Psoas muscle (tissue), 8 donors: ENCODE measurements at places on chromosomes 3 and 15. TPM values are rescaled to one million over a fixed set of nuclear protein-coding genes. Genes with fewer than 3 reads are reported as not detected.
A peak's percentile ranks its signal among the peaks of the same experiment; 100 is the strongest.

Gene SNX33
- 3.9 TPM for total RNA-seq

Gene CCR9
- total RNA-seq, result not detected

Gene LEKR1
- total RNA-seq, result 0.42 TPM

Gene CD200
- total RNA-seq, result 1.2 TPM

Gene LIPH
- total RNA-seq, result not detected

Gene SLC28A2
- not detected for total RNA-seq

- peak; percentile 85 for DNase-seq
These were observed 156.7 kb upstream of the MEF2A start for GRCh38 chr15:99409097-99409473.

DNA sequence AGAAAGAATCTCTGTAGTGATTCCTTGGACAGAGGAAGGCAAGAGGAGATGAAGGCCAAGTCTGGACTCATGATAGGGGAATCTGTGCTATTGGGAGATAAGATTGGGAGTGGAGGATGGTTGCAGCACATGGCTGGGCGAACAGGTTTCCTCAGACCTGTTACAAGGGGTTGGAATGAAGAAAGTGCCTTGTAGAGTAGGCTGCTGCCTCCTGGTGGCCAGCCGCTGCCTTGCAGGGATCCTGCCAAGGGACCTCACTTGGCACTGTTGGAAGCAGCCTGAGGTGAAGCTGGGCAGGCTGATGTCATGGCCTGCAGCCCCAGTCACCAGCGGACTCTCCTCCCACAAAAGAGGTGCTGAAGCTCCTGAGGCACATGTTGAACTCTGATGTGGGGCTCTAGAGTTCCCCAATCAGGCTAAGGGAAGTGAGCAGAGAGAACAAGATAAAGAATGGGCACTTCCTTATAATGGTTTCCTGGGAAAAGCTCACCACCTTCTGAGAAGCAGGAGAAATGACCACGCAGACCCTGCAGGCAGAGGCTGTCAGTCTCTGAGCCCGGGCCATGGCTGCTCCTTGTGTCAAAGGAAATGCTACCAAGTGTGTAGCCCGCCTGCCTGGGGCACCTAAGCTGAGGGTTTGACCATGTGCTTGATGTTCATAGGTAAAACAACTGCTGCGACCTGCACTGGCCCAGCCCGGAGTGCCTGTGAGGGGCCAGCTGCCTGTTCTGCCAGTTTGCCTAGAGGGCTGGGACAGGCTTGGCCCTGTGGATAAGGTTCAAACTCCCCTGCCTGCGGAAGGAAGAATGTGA, 1.6 kb upstream of the TEX264 start:
- DNase-seq, result peak; percentile 88

GRCh38 chr3:41898631-41899030, 63.3 kb downstream of the ULK4 start:
- DNase-seq, result no peak

- DNase-seq, result no peak
These were observed 444.2 kb upstream of the GOLIM4 start for GRCh38 chr3:168539909-168540308.

DNA sequence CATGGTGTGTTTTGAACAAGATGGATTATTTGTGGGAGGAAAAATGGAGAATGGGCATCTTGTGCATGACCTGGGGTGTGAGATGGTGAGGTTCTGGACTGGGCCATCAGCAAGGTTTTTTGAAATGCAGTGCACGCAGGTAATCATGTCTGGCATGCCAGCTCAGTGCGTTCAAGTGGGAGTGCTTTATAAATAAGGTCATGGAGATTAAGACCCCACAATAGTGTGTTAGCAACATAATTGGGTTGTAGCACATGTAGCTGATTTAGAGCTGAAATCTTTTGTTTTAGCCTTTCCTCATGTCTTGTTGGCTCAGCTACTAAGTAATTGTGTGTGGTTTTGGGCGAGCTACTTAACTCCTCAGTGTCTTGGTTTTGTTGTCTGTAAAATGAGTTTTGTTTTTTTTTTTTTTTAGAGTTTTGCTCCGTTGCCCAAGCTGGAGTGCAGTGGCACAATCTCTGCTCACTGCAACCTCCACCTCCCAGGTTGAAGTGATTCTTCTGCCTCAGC, 3.9 kb upstream of the CACNA1D start:
- DNase-seq, result no peak

DNA sequence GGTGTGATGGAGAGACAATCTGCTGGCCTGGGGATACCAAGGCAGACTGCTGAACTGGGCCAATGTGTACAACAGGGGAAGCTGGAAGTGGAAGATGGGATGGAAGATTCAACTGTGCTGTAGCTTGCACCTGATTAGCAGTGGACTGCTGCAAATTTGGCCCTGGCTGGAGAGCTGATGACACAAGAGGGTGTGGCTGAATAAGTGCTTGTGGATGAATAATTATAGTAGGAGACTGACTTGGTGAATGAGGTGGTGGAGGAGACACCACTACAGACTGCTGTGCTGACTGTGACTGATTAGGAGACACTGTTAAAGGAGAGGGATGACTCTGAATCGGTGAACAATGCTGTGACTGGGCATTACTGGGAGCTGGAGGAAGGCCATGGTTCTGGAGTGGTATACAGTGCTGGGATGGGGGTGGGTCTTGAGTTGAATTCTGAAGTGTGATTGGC, 52.5 kb downstream of the PHC3 start:
- no peak for DNase-seq

GRCh38 chr3:48505968-48506504, 2.1 kb upstream of the SHISA5 start:
- no peak for DNase-seq

- no peak for DNase-seq
These were observed 4.4 kb downstream of the NAA50 start for GRCh38 chr3:113741620-113742019.

GRCh38 chr3:134328147-134328591, 46.1 kb downstream of the AMOTL2 start:
- peak; percentile 54 for DNase-seq

DNA sequence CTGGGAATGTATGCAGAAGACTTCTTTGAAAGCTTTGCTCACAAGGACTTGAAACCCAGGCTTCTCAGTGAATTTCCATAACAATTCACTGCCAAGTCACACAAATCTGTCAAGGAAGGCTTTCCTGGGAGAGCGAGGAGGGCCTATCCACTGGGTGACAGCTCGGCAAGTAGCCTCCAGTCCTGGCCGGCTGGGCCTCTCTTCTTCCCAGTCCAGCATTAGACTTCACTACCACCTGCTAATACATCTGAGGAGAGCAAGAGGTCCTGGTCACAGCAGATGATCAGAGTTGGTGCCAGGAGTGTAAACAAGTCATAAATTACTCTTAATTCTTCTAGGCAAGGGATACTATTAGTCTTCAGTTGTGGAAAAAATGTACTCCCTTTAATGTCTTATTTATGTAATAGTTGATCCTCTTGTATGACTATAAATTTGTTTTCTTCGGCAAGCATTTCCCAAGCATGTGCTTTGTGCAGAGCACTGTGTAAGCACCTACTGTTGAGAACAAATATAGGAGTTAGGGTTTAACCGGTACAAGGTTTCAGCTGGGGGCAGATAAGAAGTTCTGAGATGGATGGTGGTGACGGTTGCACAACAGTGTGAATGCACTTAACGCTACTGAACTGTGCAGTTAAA, 162.9 kb downstream of the VGLL4 start:
- no peak for DNase-seq

DNA sequence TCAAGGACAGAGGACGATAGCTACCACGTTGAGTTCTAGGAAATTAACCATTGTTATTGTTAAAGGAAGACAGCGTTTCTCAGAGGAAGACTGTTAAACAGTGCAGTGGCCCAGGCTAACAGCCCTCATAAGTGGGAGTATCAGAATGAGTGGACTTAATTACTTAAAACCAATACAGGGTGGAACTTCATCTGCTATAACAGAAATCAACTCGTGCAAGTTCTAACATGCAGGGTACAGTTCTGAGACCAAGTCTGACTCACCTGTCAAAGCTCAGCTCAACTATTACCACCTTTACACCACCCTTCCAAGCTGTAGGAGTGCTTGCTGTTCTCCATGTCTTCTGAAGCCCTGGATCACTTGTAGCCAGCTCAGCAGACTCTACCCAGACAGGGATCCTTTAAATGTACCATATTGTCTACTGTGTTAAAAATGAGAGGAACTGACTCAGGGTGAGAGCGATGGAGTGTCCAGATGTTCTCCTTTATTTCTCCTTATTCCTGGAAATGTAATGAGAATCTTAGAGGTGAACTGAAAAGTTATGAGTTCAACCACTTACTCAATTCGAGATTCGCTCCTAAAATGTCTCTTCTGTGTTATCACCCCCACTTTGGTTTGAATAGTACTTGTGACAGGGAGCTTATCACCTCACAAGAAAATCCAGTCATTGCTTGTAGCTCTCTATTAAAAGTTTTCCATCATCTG, 26.5 kb downstream of the CD86 start:
- DNase-seq, result no peak

DNA sequence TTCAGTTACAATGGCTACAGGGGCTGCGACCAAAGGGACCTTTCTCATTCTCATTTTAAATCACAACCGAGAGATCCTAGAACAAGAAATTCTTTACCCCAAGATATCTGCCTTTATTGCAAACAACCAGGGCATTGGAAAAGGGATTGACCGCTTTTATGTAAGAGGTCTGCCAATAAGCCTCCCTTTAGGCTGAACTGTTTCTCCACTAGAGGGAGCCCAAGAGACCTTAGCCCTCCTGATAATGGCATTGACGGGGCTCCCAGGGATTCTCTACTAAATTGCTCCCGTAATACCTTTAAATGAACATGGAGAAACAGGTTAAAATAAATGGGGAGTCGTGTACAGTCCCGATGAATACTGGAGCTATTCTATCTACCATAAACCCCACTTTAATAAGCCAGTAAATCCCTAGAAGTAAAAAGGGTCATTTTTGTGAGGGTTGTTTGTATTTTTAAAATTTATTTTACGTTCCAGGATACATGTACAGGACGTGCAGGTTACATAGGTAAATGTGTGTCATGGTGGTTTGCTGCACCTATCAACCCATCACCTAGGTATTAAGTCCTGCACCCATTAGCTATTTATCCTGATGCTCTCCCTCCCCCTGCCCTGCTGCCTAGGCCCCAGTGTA, 7.5 kb upstream of the IGSF10 start:
- DNase-seq, result no peak

DNA sequence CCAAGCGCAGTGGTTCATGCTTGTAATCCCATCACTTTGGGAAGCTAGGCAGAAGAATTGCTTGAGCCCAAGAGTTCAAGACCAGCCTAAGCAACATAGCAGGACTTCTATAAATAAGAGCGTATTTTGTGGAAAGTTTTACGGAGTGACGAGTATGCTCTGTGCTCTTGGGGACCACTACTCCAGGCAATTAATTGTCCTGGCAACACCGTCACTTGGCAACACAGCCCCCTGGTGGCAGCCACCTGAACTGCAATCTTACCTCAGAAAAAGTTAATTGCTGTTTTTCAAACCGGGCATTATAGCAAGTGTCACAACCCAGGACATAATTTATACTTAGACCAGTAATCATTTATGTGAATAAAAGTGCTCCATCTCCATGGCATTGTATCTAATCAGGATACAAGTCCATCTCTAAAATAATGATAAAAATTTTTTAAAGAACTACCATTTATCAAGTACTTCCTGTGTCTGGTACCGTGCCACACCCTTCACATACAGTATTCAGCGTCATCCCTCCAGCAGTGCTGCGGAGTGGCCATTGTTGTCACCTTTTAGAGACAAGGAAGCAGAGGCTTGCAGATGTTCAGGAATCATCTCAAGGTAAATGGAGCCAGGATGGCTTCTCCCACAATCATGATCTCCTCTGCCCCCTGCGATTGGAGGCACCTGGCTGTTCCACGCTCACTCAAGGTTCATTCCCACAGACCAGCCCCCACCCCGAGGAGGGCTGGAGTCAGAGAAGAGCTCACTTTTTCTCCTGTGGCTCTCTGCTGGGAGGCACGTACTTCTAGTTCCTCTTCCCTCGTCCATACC, 34.5 kb downstream of the PLA2G4D start:
- DNase-seq, result peak; percentile 49

DNA sequence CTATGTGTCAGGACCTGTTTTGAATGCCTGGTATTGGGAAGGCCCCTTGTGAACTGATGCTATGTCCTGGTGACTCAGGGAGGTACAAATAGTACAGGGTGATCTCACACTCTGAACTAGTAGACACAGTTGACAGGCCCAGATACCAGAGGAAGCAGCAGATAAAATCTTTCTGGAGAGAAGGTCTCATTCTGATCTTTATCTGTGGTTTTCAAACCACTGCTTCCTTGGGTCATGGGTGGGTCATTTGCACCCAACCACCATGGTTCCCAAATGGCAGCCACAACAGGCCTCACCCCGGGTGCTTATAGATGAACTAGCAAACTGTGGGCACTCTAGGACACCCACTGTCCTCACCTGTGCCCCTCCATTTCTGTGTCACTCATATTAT, 43.4 kb downstream of the PXYLP1 start:
- no peak for DNase-seq

DNA sequence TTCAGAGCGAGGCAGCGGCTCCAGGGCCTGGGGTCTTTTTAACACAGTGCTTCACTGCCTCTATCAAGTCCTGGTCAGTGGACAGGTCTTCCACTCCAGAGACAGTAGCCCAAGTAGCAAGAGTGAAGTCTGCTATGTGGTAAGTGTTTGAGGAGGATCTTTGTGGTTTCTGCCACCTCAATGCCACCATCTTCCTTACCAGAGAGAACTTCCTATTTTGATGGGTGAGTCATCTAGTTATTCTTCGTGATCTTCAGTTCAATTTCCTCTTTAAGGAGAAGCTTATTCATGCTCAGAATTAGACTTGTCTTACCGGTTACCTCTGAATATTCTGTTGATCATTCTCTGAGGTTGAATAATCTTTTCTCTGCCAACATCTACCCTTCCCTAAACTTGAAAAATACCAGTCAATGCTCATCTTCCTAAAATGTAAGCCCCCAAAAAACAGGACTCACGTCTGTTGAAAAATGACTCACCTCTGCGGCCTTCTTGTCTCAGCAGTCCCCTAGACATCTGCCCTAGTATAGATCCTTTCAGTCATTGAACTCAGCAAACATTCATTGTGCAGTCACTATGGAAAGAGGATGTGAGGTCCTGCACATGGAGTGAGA, 32.2 kb upstream of the BCL6 start:
- DNase-seq, result no peak

DNA sequence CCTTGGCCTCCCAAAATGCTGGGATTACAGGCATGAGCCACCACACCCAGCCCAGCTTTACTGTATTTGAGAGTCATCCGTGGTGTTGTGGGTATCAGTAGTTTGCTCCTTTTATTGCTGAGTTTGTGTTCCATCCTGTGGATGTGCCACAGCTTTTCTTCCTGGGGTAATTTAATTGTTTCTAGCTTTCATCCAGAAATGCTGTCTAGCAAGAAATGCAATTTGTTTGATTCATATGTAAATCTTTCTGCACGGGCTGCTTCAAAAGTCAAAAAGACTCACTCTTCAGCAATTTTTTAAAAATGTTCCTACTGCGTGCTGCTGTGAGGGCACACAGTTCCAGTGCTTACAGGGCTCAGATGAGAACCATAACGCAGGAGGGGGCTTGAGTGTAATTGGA, 47.1 kb downstream of the CORO2B start:
- DNase-seq, result no peak
